NCI-H460 (cell line): ENCODE measurements at places on chromosomes 6 and 20. TPM values are rescaled to one million over a fixed set of nuclear protein-coding genes. Genes with fewer than 3 reads are reported as not detected.

DNA sequence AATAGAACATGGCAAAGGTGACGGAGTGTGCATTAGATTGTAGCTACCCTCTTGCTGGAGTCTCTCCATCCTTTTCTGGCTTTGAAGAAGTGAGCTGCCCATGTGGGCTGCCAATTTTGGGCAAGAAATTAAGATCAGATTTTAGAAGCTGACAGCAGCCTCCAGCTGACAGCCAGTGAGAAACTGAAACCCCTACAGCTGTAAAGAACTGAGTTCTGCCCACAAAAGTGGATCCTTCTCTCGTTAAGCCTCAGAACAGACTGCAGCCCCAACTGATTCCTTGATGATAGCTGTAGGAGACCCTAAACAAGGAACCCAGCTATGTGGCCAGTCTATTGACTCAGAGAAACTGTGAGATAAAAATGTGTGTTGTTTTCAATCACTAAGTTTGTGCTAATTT lies 134.1 kb downstream of the CD109 start:
- no peak for DNase-seq

DNA sequence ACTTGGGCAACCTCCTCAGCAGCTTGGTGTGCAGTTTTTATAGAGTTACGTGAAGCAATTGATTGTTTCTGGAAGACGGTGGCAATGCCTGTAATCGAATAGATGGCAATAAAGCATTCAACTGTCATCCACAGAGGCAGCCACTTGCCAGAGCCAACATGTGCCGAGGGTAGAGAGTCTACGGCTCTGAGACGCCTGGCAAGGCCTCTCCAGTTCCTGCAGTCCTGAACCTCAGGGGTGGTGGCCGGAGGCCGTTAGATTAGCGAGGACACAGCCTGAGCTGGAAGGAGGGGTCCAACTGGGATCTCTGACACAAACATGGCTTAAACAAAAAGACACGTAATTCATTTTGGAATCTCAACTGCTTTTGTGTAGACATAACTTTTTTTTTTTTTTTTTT lies 775 bp upstream of the TTLL2 start:
- DNase-seq = no peak

GRCh38 chr6:58113960-58114359 lies 796.5 kb downstream of the PRIM2 start:
- no peak for DNase-seq

DNA sequence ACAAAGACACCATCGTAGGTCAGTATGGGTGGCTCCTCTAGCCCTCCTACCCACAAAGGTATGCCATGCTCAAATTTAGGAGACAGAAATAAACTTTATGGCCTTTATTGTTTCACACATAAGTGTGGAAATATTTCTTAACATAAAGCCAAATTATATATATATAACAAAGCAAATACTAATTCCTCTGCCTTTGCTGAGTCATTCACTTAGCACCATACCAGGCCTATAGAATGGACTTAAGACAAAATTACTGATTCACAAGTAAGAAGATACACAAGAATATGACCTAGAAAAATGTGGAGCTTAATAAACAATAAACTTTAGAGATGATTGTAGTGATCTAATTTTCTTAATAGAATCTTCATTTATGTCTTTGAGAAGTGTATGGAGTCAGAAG lies 5.2 kb downstream of the FRK start:
- DNase-seq = no peak

- DNase-seq = no peak
Observed at GRCh38 chr6:19354181-19354580, 483.0 kb upstream of the ID4 start.

DNA sequence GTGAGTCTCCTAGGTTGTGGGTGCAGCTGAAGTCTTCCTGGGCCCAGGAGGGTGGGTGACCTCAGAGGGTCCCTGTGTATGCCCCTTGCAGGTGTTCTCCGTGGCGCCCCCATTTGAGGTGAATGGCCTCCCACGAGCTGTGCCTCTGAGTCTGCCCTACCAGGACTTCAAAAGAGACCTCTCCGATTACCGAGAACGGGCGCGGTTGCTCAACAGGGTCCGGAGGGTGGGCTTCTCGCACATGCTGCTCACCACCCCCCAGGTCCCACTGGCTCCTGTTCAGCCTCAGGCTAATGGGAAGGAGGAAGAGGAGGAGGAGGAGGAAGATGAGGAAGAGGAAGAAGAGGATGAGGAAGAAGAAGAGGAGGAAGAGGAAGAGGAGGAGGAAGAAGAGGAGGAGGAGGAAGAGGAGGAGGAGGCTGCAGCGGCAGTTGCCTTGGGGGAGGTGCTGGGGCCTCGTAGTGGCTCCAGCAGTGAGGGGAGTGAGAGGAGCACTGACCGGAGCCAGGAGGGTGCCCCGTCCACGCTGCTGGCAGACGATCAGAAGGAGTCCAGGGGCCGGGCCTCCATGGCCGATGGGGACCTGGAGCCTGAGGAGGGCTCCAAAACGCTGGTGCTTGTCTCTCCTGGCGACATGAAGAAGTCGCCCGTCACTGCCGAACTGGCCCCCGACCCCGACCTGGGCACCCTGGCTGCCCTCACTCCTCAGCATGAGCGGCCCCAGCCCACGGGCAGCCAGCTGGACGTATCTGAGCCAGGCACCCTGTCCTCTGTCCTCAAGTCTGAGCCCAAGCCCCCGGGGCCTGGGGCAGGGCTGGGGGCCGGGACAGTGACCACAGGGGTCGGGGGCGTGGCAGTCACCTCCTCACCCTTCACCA lies 15.2 kb upstream of the SLC22A7 start:
- DNase-seq = no peak

GRCh38 chr6:132065556-132065955 lies 114.4 kb upstream of the CCN2 start:
- DNase-seq = no peak

GRCh38 chr20:5735845-5736510 lies 14.2 kb upstream of the SHLD1 start:
- no peak for DNase-seq

DNA sequence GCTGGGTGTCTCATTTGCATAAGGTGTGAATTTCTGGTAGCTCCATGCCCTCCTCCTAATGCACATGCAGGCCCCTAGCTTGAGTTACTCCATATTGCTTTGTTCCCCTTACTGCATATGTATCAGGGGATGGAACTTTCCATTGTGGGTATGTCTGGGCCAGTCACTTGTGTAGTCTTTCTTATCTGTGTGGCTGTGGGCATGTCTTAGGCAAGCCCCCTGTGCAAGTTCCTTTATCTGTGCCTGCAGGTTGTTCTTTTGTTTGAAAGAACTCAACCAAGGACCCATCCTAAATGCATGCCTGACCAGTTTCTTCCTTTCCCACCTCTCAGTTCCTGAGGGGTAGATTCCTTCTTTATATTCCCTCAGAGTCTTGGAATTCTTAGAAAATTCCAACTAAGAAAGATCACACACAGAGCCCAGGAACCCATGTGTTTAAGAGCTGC lies 23.6 kb downstream of the MBOAT1 start:
- no peak for DNase-seq

- no peak for DNase-seq
Observed at GRCh38 chr6:54805077-54805476, 41.5 kb upstream of the FAM83B start.

- peak; percentile 43 for DNase-seq
Observed at GRCh38 chr6:89242574-89243330, 25.6 kb upstream of the GABRR1 start.

DNA sequence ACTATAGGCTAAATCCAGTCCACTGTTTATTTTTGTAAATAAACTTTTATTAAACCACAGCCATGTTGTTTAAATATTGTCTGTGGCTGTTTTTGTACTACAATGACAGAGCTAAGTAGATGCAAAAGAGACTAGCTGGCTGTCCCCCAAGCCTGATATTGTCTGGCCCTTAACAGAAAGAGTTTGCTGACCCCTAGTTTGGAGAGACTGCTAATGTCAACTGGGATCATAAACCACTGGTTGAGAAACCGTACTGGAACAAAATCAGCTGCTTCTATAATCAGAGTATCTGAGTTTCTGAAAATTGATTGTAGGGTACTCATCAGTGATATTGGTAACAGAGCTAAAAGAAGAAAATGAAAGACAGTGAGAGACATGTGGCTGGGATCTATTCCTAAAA lies 102.6 kb upstream of the FAM184A start:
- DNase-seq = no peak

DNA sequence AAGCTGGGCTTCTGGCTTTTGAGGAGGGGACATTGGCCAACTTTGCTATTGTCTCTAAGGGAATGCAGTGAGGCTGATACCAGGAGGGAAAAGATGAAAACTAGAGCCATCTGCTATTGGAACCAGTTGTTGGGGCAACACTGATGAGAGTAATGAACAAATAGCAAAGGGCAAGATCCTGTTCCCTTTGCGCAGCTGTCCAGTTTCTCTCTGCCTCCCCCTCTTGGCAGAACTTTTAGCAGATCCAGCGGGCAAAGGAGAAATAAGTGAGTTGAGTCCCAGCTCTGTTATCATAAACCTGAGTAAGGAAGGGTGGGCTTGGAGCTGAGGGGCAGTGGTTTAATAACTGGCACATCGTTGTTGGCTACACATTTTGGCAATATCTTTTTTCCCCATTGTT lies 126.8 kb downstream of the AKAP7 start:
- no peak for DNase-seq

GRCh38 chr6:146944809-146945208 lies 259.4 kb upstream of the STXBP5 start:
- DNase-seq = no peak

- DNase-seq = no peak
Observed at GRCh38 chr20:36309643-36310042, 3.5 kb downstream of the DLGAP4 start.

DNA sequence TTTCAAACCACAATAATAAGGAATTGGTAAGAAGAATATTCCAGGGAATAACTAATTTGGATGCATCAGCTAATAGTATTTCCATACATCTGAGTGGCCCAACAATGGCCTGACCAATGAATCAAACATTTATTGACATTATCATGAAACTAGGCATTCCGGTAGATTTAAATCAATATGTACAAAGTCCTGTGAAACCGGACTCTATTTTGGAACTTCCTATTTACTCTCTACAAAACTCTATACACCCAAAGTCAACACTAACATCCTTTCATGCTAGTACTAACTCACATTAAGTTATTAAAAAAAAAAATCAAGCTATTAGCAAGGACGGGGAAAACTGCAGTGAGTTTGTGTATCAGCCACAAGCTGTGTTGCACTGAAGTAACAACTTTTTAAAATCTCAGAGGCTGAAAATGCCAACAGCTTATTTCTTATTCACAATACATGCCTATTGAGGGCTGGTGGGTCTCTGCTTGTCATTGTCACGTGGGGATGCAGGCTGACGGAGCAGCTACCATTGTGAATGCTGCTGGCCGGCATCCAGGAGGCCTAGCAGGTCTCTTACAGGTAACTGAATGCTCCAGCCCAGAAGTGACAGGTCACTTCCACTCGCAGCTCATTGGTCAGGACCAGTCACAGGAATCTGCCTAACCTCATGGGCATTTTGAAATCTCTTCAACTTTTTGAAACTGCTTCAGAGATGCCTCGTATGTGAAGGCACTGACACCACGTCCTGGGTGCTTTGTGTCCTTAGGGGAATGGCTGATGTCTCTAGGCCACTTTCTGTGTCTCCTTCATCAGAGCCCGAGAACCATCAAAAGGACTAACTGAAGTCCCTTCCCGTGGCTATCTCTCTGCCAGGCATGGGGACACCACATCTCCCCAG lies 76.3 kb downstream of the SLC22A23 start:
- DNase-seq = no peak

Gene TCF21
- total RNA-seq = not detected in 2 replicates

Gene CLDN20
- total RNA-seq = not detected in 2 replicates

Gene PDRG1
- 8.0 and 10.1 TPM in 2 replicates for total RNA-seq

Gene FGD2
- 0.10 TPM in 1 of 2 replicates, not detected in the other for total RNA-seq

Gene KPNA5
- 5.3 and 6.1 TPM in 2 replicates for total RNA-seq

Gene PTGIS
- not detected in 2 replicates for total RNA-seq
